ENCODE measurements at places on chromosomes 11 and 22.
A peak's percentile ranks its signal among the peaks of the same experiment; 100 is the strongest.

DNA sequence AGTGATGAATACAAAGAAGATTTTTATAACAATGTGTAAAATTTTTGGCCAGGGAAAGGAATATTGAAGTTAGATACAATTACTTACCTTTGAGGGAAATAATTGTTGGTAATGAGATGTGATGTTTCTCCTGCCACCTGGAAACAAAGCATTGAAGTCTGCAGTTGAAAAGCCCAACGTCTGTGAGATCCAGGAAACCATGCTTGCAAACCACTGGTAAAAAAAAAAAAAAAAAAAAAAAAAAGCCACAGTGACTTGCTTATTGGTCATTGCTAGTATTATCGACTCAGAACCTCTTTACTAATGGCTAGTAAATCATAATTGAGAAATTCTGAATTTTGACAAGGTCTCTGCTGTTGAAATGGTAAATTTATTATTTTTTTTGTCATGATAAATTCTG is 5.3 kb downstream of the BIRC3 start:
- no peak for DNase-seq

- peak; percentile 98 for DNase-seq
These were observed 729.8 kb downstream of the FAM181B start for GRCh38 chr11:82003671-82004515.

DNA sequence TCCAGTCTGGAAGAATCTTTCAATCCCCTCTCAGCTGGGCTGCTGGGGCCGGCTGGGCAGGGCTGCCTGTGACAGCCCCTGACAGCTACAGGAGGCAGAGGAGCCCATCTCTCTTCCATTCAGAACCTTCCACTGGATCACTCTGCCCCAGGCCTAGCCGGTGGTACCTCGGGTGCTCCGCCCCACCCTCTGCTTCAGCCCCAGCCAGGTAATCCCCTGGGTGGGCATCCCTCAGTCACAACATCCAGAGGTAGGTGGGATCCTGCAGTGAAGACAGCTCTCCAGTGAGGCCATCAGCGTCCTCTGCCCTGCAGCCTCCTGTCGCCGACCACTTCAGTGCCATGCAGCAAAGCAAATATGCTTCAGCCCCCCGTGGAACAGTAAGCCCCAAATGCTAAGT is 223.7 kb downstream of the DSCAML1 start:
- DNase-seq = no peak

GRCh38 chr11:102868339-102868738 is 6.4 kb downstream of the MMP12 start:
- DNase-seq = no peak

DNA sequence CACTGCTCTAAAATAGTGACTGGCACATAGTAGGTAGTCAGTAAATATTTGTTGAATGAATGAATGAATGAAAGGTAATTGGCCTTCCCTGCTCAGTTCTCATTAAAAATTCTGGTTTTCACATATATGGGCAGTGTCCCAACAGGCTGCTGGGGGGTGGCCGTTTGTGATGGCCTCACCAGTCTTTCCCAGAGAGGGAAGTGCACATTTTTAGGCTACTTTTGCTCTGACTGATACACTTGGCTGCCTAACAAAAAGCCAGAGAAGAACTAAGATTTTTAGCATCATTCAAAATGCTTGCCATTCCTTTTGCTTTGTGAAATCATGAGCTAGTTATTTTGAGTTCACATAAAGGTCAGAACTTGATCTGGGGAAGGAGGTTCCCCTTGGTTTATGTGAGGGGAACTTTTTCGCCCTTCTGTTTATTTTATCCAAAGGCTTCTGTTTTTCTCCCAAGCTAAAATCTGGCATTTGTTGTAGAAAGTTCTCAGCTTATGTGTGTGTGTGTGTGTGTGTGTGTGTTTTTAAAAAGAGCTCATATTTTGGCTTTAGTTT is 83.1 kb downstream of the PTPRJ start:
- peak; percentile 87 for DNase-seq

GRCh38 chr11:86570020-86570419 is 102.4 kb downstream of the ME3 start:
- DNase-seq = no peak

DNA sequence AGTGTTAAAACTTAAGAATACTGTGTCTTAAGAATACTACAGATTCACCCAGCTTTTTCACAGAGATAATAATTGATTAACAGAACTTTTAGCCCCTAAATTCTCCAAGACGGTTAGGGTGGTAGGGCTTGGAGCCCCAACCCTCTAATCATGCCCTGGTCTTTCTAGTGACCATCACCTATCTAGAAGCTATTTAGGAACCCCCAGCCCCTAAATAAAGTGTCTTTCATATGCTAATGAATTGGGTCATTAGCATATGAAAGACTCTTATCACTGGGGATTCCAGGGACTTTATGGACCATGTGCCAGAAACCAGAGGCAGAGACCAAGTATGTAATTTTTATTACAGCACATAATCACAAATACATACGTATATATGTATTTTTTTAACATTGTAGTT is 999.7 kb upstream of the RAG2 start:
- no peak for DNase-seq

DNA sequence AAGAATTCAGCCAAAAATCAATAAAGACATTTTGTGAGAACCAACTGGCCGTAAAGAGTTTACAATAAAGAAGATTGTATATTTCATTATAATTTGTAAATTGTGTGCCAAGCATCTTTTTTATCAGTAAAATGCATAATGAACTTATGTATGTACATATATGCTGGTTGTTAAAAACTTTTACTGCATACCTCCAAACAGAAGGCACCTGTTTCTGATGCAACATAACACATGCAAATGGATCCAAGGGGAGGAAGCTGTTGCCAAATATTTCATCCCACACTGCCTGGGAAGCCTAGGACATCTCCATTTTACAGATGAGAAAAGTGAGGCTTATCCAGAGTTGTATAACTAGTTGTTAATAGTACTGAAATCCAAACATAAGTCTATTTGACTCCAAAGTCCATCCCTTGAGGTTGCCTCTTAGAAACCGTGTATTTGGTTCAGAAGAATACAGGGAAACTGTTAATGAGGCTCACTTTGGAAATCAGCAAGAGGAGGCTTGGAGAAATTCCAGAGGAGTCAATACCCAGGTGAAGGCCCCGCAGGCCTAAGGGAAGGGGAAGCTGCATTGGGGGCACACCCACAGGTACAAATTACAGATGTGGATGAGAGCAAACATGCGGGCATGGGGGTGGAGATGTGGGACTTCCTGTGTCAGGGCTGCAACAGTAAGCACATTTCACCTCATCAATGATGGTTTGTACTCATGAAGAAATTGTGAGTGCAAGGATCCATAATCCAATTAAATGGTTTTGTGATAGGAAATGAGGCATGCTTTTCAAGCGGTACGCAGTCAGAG is 51.1 kb downstream of the RCN1 start:
- no peak for DNase-seq

DNA sequence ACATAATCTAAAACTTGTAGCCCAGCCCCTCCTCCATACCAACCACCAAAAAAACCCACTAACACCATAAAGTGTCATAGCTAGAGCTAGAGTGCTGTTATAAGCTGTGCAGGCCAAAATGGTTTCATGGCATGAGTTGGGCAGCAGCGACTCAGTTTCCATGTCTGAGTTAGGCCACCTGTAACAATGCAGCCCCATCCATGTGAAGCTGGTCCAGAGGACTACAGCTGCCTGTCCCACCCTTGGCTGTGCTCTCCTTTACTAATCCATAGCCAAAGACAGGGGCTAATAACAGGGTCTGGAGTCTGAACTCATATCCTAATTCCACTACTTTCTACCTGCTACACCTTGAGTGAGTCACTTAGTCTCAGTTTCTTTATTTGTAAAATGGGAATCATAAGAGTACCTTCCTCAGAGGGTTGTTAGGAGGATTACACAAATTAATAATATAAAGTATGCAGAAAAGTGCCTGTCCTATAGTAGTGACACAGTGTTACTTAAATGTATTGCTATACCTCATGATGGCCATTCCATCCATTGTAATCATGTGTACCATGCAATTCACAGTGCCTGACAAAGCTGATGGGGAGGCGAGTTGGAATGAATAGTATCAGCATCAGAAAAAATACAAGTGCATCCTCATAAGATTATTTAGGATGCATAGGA is 20.6 kb downstream of the KCNQ1OT1 start:
- no peak for DNase-seq

DNA sequence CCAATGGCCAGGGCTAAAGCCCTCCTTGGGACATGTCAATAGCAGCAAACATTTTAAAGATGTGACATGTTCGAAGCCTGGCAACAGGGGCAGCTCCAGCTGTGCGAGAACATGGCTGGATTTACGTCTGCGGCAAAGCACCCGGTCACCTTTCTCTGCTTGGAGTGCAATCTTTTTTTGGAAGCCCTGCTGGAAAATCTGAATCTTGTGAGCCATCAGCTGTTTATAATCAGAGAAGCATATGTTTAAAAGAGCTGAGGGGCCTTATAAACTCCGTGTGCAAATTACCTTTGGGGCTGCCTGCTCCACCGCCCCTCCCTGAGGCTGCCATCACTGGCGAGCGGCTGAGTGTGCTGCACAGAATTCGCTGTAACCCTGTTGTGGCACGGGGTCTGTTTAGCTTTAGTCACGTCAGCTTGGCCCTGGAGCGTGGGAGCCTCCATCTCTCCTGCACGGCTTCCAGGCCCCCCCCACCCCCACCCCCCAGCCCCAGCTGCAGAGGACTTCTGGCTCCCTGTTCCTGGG is 9.0 kb upstream of the KCNQ1OT1 start:
- DNase-seq = no peak

GRCh38 chr11:69010361-69010891 is 2.6 kb downstream of the MRGPRF start:
- DNase-seq = no peak

- DNase-seq = no peak
These were observed 28.1 kb upstream of the LDHA start for GRCh38 chr11:18366286-18366685.

- no peak for DNase-seq
These were observed 8.3 kb downstream of the BRSK2 start for GRCh38 chr11:1397862-1398527.

DNA sequence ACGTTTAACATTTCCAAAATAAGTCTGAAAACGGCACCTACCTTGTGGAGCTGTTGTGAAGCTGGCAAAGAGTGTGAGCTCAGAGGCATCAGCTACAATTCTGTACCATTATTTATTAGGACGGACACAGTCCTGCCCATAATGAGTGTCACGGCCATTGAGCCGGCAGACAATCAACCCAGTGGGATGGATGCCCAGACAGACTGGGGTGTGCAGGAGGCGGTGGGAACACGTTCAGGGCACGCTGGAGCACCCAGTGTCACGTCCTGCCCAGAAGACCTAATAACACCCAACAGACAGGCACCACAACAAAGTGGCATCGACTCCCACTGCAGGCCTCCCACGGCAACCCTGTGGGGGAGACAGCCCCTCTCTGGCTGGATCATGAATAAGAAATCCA is 34.5 kb downstream of the TPST2 start:
- no peak for DNase-seq

DNA sequence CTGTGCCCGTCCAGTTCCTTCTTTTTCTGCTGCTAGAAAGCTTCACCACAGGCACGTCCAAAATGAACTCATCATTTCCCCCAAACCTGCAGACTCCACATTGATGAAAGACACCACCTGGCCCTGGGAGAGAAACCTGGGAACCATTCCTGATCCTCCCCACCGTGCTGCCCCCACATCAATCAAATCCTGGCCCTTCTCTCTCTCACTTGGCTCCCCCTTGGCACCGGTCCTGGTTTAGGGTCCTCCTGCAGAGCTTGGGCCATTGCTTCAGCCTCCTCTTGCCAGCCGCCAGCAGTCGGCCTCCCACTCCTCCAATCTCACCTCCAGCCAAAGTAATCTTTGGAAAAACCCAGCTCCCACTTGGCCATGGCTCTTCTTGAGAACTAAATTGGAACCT is 38.5 kb downstream of the RIBC2 start:
- no peak for DNase-seq

- DNase-seq = no peak
These were observed 2.7 kb upstream of the PDE2A start for GRCh38 chr11:72676861-72677341.

GRCh38 chr11:75272391-75272790 is 31.8 kb downstream of the TPBGL start:
- DNase-seq = no peak

DNA sequence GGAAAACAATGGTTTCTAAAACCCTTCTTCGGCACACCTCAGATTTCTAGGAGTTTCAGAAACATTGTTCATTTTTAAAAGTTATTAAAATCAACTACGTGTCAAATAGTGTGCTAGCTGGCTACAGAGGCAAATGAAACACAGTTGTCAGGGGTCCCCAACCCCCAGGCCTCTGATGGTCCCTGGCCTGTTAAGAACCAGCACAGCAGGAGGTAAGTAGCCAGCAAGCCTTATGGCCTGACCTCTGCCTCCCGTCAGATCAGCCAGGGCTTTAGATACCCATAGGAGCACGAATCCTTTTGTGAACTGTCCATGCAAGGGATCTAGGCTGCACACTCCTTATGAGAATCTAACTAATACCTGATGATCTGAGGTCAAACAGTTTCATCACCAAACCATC is 648.2 kb downstream of the FAM181B start:
- DNase-seq = no peak

DNA sequence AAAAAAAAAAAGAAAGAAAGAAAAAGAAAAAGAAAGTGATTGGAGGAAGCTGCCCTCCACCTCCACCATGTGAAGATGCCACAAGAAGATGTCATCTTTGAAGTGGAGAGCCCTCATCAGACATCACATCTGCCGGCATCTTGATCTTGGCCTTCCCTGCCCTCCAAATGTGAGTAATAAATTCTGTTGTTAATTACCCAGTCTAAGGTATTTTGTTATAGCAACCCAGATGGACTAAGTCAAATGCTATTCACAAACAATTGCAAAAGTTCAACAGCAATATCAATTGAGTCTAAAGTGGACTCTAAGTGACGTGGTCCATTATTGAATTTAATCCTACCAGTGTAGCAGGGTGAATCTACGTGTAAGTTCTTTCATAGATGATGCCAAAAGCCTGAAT is 55.9 kb upstream of the NUP160 start:
- DNase-seq = no peak

- DNase-seq = no peak
These were observed 1.1 kb upstream of the CLTCL1 start for GRCh38 chr22:19292458-19293230.

GRCh38 chr22:41582694-41583093 is 6.9 kb downstream of the PMM1 start:
- no peak for DNase-seq

GRCh38 chr11:36500315-36500721 is 9.8 kb downstream of the TRAF6 start:
- peak; percentile 66 for DNase-seq

- no peak for DNase-seq
These were observed 65.9 kb downstream of the UBASH3B start for GRCh38 chr11:122721201-122721963.

DNA sequence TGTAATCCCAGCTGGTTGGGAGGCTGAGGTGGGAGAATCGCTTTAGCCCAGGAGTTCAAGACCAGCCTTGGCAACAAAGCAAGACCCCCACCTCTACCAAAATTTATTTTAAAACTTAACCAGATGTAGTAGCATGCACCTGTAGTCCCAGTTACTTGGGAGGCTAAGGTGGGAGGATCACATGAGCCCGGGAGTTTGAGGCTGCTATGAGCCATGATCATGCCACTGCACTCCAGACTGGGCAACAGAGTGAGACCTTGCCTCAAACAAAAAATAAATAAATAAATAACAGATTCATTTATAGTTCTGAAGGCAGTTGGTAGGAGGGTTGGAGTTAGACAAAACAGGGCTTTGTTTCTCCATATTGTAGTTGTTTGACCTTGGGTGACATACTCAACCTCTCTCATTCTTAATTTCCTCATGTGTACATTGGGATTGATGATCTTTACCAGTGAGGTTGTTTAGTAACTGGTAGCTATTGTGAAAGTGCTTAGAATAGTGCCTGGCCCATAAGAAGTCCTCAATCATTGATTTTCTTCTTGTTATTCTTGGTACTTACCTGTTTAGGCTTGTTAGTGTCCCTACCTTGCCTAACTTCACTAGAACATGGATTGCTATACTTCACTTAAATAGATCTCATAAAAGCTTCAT is 79.1 kb downstream of the EMSY start:
- DNase-seq = no peak

Data from smooth muscle cell of the brain vasculature (primary cell).